Fibroblast of the aortic adventitia (primary cell): ENCODE measurements at places on chromosomes 2 and 18. TPM values are rescaled to one million over a fixed set of nuclear protein-coding genes. Genes with fewer than 3 reads are reported as not detected.
A peak's percentile ranks its signal among the peaks of the same experiment; 100 is the strongest.

Gene ZAP70
- total RNA-seq, result 0.25 TPM in 1 of 2 replicates, not detected in the other

Gene TCF7L1
- total RNA-seq, result 3.5 and 3.7 TPM in 2 replicates

Gene UGT1A10
- total RNA-seq, result 0.41 TPM in 1 of 2 replicates, not detected in the other

Gene NTSR2
- not detected in 2 replicates for total RNA-seq

Gene NOSTRIN
- 0.81 TPM in 1 of 2 replicates, not detected in the other for total RNA-seq

Gene POTEJ
- not detected in 2 replicates for total RNA-seq

Gene MGAT4A
- 0.36 and 0.74 TPM in 2 replicates for total RNA-seq

- DNase-seq, result peak; percentile 34
These were observed 70.4 kb downstream of the MYL12B start for GRCh38 chr18:3332376-3332775.

DNA sequence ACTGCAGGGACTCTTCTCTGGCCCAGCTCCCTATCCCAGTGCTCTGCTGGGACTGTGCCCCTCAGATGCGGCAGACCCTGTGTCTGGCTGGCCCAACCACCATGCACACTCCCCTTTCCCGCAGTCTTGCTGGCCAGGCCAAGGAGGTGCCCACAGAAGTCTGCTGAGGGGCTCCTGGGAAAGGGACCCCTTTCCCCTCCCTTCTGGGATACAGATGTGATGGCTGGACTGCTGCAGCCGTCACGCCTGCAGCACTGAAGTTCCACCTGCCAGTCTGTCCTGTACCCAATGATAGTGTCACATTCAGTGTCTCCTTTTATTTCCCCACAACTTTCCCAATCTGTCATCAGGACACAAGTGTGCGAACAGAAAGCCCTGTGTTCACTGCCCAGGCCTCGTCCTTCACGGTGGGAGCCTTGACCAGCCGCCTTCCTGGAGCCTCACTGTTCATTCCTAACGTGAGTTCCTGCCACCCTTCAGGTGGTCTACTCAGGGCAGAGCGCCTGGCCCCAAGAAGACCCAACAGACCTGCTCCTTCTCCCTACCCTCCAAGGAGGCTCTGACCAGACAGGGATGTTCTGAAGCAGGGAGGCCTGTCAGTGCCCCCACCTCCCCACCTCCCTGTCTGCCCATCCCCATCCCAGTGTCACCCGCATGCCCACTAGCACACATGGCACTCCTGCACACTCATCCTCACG, 47.1 kb downstream of the ANKMY1 start:
- DNase-seq, result no peak

- peak; percentile 25 for DNase-seq
These were observed 41.1 kb downstream of the LDAH start for GRCh38 chr2:20781656-20782265.

DNA sequence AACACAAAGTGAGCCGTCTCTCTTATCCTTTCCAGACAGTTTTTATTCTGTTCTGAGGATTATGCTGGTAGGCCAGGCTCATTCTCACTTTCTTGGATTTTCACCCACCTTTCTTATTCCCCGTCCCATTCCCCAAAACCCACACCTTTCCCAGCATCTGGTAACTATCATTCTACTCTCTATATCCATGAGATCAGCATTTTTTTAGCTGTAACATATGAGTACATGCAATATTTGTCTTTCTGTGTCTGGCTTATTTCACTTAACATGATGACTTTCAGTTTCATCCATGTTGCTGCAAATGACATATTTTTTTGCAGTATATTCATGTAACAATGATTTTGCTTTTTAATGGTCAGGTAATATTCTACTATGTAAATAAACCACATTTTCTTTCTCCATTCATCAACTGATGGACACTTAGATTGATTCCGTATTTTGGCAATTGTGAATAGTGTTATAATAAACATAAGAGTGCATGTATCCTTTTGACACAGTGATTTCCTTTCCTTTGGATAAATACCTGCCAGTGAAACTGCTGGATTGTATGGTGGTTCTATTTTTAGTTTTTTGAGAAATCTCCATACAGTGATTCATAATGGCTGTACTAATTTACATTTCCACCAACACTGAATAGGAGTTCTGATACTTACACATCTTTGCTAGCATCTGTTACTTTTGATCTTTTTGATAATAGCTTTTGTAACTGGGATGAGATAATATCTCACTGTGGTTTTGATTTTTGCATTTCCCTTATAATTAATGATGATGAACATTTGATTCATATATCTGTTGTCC, 289.3 kb downstream of the RPRM start:
- no peak for DNase-seq
